NT2/D1 (cell line): ENCODE measurements at places on chromosomes 2 and 18.

DNA sequence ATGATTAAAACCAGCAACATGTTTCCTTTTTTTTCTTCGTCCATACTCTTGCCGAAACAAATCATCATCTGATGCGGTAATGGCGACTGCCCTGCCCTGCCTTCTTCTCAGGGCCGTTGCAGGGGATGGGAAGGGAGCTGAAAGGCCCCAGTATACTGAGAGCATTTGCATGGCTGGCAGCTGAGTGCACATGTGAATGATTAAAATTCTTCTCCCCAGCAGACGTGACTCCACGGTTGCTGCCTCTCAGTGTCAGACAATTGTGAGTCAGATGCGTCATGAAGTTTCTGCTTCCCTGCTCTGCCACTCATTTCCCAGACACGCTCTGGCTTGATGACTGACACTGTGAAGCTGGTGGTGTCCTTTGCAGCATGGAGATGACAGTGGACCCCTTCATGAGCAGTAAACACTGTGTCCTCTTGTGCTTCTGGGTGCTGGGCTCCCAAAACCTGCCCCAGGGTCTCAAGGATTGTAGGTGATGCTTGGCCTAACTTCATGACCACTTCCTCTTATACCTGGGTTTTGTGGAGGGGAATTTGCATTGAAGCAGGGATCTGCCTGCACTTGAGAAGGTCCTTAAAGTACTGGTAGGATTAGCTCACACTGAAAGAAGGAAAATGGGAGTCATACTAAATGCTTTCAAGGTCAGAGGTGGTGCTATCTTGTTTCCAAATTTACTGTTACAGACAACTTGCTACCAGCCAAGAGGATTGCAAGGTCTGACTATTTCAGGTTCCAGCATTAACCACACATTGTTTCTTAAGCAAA lies 222.5 kb upstream of the COPS8 start:
- DNase-seq, result no peak

GRCh38 chr2:16554060-16554583 lies 111.5 kb downstream of the CYRIA start:
- DNase-seq, result no peak

- DNase-seq, result no peak
These were observed 138.9 kb upstream of the ASB18 start for GRCh38 chr2:236403125-236403524.

DNA sequence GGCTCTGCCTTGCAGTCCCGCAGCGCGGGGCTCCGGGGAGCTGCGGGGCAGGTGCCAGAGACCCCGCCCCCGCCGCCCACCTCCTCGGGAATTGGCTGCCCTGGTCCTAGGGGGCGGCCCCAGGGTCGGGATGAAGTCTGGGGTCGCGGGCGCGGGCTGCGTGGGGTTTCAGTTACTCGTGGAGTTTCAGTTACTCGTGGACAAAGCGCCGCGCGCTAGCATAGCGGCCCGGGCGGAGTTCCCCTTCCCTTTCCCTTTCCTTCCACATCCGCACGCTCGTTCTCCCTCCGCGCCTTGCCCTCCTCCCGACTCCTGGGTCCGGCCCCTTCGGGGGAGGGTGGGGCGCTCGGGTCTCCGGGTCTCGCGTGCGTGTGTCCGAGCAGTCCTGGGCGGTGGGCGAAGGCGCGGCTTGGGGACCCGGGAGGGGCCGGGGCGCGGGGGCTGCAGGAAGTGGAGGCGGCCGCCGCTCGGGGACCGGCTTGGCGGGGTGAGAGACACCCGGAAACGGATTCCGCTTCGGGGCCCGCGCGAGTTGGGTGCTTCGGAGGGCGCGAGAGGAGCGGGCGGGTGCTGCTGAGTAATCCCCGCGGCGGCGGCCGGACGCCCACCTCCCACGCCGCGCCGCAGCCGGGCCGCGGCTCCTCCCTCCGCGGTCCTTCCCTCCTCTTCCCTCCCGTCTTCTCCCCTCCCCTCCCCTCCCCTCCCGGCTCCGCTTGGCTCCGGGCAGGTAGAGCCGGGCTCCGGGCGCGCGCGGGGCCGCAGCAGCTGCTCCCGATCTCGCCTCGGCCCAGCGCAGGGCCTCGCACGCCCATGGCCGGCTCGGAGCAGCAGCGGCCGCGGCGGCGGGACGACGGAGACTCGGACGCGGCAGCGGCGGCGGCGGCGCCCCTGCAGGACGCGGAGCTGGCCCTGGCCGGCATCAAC lies at the start of gene TTC39C:
TTC39C (plus strand) TSS at position 693 of the 924 bp plus-strand sequence; CDS start at position 811, 118 bp downstream.
- DNase-seq, result no peak

- DNase-seq, result no peak
These were observed 114.7 kb downstream of the FAM210A start for GRCh38 chr18:13611601-13612195.

- DNase-seq, result no peak
These were observed 228.4 kb upstream of the MEX3C start for GRCh38 chr18:51425889-51426288.

DNA sequence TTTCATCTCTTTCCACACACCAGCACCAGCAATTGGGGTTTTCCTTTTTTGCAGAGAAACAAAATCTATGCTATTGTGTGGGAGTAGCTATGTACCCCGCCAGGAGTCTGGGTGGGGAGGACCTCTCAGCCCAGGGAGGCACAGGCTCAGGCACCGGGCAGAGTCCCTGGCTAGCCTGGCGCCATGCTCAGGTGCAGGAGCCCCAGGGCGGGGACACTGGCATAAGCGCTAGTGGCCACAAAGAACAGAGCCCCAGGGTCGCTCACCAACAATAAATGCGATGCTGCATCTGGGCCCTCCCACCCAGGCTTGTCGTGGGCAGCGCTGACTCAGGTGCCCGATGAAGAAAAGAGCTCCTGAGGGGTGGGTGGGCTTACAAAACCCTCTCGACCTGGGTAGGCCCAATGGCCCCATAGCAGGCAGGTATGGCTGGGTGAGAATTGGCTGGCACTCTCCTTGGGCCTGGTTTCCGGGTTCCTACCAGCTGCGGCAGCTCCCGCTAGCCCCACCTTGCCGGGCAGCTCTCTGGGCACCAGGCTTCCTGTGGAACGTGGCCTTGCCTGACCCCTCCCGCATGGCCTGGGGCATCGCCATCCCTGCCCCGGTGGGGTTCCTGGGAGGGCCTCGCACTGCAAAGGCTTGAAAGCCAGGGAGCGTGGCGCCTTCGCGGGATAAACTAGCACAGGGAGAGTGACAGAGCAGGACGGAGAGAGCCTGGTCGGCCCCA lies 31.8 kb upstream of the COL6A3 start:
- no peak for DNase-seq

- DNase-seq, result no peak
These were observed 5.2 kb downstream of the ANKRD23 start for GRCh38 chr2:96838345-96839292.

DNA sequence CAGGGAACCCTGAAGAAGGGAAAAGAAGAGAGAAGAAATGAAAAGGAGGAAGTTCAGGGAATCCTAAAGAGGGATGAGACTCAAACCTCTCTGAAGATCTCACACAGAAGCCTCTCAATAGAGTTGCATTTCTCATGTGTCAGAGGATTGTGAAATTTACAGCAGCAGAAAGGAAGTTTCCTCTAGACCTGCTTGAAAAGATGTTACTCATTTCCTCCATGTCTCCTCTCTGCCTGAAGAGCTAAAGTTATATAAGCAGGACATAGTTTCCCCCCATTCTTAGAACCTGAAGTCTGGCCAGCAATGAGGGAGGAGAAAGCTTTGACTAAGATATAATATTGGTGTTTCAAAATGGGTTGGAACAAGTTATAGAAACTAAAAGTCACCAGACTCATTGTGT lies 1155.6 kb downstream of the LRP1B start:
- no peak for DNase-seq

GRCh38 chr2:240998706-240998994 lies 232 bp downstream of the SNED1 start:
- no peak for DNase-seq

GRCh38 chr2:17287183-17287582 lies 231.1 kb downstream of the RAD51AP2 start:
- DNase-seq, result no peak

- DNase-seq, result peak; percentile 11
These were observed 362.2 kb upstream of the NXPH2 start for GRCh38 chr2:139142252-139142880.

DNA sequence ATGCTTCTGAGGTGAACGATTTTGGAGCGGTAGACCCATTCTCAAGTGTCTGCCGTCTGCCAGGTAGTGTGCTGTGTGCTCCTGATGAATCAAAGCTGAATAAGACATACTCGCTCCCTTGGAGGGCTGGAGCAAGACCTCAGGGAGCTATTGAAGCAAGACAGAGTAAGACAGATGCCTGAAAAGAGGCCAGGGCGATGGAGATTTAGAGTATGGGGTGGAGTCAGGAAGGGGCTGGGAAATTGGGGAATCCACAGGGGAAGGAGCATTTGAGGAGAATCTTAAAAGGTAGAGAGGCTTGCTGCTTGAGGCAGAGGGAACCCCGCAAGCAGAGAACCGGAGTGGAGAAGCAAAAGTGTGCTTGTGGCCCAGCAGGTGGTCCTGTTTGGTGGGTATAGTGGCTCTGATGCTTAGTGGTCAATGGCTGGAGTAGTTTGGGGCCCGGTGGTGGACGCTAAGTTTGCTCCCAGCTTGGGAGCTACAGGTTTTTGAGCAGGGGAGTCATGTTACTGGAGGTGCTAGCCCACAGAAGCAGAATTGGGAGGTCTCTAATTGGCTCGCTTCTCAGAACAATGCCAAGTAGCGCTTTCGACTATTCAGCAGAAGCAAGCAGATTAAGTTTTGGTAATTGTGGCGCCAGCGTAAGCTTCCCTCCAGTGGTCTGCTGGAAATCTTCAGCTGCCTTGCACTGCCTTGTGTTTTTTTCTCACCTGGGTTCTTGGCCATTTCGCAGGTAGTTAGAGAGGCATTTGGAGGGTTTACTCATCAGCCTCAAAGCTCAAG lies 2.0 kb downstream of the CNNM4 start:
- no peak for DNase-seq

DNA sequence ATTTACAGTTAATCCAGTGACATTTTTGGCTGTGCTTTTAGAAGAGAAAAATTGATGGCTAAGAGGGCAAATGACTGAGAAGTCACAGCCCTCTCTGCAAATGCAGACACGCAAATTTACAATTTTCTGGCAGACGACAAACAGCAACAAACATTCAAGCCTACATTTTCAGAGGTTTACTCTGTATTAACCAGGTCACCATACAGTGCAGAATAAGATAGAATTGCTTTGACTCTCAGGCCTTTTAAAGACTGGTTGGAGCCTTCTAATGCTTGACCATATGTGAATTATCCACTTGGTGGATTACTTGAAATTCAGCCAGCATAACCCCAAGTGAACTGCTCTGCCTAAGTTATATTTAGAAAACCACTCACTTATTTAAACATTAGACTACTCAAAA lies 280.9 kb upstream of the STON1 start:
- no peak for DNase-seq

DNA sequence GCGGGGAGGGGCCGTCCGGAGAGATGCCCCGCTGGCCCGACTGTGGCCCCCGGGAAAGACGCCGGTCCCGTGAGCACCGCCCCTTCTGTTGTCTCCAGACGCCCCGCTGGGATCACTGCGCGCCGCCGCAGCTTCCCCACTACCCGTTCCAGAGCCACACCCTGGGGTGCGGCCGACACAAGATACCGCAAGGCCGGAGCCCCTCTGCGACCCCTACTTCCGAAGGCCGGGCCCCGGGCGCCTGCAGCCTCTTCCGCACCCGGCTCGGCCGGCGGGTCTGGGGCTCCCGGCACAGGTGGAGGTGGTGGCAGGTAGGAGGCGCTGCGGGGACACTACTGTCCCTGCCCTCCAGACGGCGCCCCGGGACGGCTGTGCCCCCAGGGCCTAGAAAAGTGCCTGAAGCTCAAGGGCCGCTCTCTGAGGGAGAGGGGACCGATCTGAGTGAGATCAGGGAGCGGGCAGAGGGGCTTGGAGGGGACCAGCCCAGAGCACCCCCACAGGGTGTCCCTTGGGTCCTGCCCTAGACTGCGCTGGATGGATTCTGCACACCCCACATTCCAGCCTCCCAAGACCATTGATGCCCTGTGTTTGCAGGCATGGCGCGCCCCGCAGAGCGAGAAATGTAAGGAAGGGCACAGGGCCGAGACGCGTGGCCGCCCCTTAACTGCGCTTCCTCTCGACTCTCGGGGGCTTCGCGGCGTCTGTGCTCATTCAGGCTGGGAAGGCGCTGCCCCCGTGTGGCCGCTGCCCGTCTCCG lies 80.0 kb downstream of the GFPT1 start:
- DNase-seq, result peak; percentile 78

- DNase-seq, result no peak
These were observed 33.3 kb downstream of the CFLAR start for GRCh38 chr2:201149064-201149820.

GRCh38 chr2:76450024-76450475 lies 739.3 kb upstream of the GCFC2 start:
- no peak for DNase-seq

GRCh38 chr2:238855299-238855698 lies 7.4 kb downstream of the TWIST2 start:
- DNase-seq, result no peak

DNA sequence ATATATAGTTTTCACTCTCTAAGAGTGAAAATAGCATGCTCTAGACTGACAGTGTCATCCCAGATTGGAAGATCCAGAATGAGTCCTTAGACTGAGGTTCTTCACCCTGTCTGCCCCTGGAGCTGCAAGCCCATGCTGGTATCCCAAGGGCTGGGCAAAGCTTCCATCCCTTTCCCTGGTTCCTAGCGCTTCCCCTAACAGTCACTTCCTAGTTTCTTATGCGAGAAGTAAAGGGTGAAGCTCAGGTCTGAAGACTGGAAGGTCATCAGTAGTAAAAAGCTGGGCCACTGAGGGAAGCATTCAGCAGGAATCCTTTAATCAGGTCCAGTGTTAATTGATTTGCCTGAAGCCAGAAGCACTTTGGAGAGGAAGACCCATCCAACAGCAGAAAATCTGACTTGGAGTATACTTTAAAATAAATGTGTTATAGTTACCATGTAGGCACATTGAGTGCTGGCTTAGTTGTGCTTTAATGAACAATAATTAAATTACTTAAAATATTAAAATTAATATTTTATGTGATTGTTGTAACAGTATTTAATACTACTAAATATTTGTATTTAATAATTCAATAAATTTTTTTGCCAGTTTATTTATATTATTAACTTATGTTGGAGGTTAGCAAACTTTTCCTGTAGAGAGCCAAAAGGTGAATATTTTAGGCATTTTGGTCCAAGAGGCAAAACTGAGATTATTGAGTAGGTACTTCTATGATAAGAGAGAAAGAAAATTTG lies 237.9 kb downstream of the FHOD3 start:
- DNase-seq, result no peak

DNA sequence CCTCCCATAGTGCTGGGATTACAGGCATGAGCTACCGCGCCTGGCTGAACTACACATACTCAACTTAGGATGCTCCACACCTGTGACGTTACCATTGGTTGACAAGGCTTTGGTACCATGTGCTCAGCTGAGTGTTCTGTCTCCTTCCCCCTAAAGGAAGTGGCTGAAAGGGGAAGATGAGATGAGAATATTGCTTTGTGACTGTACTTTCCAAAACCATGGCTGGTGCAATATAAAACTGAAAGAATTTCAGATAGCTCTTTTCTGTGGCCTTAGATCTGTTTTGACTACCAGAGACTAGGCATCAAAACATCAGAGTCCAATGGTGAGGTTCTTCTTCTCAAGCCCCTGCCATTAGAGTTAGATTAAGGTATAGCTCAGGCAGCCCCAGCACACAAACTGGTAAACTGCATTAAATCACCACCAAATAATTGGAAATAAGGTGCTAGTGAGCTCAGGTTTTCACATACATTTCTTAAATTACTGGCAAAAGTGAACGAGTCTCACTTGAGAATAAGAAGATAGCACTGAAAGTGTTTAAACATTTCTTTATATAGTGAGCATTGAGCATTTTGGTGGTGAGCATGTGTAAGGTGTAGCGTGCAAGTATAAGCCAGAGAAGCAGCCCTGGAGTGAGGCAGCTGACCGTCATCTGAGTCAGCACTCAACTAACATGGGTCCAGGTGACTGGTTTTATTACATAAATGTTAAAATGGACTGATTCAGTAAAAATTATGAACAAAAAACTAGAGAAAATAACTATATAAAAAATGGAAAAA lies 113.5 kb upstream of the FZD5 start:
- DNase-seq, result no peak
